ENCODE measurements at places on chromosomes 16 and 17.
A peak's percentile ranks its signal among the peaks of the same experiment; 100 is the strongest.

GRCh38 chr17:7922269-7922844 lies 6.3 kb upstream of the RNF227 start:
- no peak for DNase-seq

GRCh38 chr17:57553526-57553925 lies 191.6 kb downstream of the CCDC182 start:
- no peak for DNase-seq

GRCh38 chr17:13576661-13577526 lies 24.8 kb downstream of the HS3ST3A1 start:
- DNase-seq, result no peak

- DNase-seq, result no peak
Measured at GRCh38 chr17:30344283-30345088, 10.6 kb upstream of the TMIGD1 start.

DNA sequence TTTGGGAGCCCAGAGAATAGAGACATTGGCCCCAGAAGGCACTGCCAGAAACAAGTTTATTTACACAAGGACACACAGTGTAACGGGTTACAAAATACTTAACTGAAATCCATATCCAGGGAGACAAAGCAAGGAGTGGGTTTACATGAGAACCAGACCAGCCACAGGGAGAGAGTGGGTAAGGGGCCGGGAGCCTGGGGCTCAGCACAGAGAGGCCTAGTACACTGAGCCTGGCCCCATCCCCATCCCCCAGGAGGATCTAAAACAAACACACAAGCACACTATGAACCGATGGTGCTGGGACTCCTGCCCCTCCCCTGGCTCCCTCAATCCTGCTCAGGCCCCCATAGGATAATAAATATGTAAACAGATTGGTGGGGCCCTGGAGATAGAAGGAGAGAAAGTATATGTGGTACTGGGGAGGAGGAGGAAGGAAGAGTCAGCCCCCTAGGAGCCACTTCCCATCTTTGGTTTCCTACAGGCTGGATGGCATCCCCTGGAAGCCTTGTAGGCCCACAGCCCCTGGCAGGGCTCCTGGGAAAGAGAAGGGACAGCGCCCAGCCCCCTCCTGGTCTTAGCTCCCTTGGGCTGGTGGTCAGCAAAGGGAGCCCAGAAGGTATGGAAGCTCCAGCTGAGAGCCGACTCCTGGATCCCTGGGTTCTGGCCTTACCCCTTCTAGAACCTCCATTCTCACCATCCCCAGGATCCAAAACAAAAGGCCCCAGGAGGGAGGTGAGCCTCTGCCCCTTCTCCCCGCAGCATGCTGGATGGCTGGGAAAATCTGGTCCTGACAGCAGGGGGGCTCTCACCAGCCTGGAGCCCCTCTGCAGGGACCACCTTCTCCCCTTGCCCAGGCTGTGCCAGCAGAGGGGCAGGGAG lies 6.4 kb downstream of the G6PC3 start:
- no peak for DNase-seq

DNA sequence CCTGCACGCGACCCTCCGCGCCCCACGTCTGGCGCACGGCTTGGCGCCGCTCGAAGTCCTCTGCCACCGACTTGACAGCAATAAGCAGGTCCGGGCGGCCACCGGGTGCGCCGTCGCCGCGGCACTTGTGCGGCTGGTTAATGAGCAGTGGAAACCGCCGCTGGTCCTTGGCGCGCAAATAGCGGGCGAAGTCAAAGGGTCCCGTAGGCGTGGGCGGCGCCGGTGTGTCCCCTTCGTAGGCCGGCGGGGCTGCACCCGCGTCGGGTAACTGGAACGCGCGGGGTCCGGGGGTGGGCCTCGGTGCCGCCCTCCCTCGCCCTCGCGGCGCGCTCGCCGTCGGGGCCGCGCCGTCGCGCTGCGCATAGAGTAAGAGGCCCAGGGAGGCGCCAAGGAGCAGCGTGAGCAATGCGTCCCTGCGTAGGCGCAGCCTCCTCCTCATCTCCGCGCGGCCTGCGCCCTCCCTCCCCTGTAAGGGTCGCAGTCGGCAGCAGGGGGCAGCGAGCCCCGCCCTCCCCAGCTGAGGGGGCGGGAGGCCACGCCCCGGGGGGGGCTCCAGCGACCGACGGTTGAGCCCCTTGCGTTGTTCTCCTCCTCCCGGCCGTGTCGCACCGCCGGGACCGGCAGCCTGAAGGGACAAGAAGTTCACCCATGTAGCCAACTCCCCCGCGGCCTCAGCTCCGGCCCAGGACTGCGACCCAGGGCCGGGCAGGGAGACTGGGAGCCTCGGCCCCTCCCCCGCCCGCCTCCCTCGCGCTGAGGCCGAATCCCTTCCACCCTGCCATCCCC lies 558 bp downstream of the B3GNT9 start:
- DNase-seq, result peak; percentile 69
